Testis (tissue), 5 donors: ENCODE measurements at places on chromosomes 11 and 22. TPM values are rescaled to one million over a fixed set of nuclear protein-coding genes. Genes with fewer than 3 reads are reported as not detected.
A peak's percentile ranks its signal among the peaks of the same experiment; 100 is the strongest.

DNA sequence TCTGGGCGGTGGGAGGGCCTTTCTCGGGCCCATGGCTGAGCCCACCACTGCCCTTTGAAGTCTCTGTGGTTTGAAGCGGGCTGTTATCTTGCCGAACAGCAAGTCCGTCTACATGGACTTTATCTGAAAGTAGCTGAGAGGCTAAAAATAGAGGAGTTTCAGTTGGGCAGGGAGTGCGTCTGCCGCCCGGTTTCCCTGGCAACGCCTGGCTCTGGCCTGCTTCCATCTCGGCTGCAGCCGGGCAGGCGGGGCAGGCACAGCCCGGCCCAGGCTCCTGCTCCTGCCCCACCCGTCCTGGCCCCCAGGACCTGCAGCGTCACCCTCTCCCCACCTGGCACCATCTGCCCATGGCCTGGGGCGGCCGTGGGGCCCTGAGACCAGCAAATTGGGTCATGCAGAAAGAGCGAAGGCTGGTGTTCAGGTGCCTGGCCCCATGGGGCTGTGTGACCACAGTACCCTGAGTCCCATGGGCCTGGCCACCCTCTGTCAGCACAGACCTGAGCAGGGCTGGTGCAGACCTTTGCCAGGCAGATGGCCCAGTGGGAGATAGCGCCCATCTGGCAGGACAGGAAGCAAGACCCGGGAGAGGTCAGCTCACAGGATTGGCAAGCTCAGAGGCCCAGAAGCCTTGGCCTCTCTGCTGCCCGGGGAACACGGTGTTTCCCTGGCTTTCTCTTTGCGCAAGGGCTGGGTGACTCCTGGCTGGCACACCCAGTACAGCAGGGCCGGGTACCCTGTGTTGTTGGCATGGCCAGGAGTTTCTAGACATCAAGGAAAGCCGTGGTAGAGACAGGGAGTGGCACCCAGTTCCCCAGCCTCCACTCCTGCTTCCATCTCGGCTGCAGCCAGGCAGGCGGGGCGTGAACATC lies 79.1 kb upstream of the KCNQ1OT1 start:
- H3K4me3 ChIP-seq = no peak overlapping the region
- peak; percentile 85 for DNase-seq
- H3K27ac ChIP-seq = peak overlapping the region; percentile 80
- peaks cover 40% of the 10 kb centered on the region for H3K4me1 ChIP-seq
- no peaks in the 10 kb centered on the region for H3K27me3 ChIP-seq

DNA sequence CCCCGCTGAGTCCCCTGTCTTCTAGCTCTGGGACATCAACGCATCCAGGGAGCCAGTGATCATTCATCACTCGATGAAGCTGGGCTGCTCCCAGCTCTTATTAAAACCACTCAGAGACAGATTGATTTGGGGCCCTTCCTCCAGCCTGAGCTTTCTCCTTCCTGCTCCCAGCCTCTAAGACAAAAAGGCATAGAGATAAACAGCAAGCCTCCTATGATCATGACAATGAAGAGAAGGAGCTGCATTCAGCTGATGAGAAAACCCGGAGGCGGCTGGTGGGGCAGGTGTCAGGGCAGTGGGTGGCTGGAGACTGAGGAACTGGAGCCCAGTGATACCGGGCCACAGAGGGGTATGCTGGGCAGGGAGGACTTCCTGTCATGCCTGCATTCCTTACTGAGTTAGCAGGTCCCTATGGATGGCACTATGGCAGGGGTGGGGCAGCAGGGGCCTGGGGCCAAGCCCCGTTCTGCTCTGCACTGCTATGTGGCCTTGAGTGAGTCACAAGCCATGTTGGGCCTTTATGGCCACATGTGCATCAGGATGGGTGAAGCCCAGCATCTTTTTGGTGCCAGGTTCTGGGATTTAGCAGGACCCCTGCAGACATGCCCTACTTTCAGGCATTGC lies 20.2 kb downstream of the PVALB start:
- no peak overlapping the region for H3K27ac ChIP-seq
- H3K36me3 ChIP-seq = no peaks in the 10 kb centered on the region
- no peaks in the 10 kb centered on the region for H3K4me1 ChIP-seq
- DNase-seq = no peak

DNA sequence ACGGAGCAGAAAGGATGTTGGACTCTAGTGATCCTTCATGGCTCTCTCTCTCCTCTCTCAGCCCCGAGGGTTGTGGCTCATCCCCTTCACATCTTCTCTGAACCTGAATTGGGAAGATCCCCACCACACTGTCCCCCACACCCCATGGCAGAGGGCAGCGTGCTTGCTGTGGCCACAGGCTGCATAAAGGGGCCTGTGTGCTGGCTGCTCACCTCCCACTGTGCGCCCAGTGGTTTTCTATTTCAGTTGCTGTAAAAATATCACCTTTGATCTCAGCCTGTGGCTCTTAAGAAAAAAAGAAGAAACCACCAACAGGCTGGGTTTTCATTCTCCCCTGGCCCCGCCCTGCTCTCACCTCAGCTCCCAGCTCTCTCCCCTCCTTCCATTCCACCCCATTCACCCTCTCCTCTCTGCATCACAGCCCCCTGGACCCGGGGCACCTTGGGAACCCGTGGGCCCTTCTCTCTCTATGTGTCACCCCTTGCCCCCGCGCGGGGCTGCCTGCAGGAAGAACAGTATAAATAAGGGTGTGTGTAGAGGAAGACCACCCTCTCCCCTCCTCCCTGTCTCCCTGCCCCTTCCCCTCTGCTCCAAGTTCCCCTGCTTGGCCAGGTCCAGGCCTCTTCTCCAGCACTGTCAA lies 25.8 kb upstream of the WNT11 start:
- no peaks in the 10 kb centered on the region for H3K36me3 ChIP-seq
- H3K4me1 ChIP-seq = peaks cover 7% of the 10 kb centered on the region
- no peaks in the 10 kb centered on the region for H3K27me3 ChIP-seq
- no peak for DNase-seq
- no peak overlapping the region for H3K4me3 ChIP-seq
- no peak overlapping the region for H3K27ac ChIP-seq

GRCh38 chr11:2144544-2145248 lies 5.5 kb upstream of the IGF2 start:
- H3K4me3 ChIP-seq = no peak overlapping the region
- no peak for DNase-seq
- no peaks in the 10 kb centered on the region for H3K36me3 ChIP-seq
- H3K27me3 ChIP-seq = no peaks in the 10 kb centered on the region
- peaks cover 6% of the 10 kb centered on the region for H3K4me1 ChIP-seq
- no peak overlapping the region for H3K27ac ChIP-seq

DNA sequence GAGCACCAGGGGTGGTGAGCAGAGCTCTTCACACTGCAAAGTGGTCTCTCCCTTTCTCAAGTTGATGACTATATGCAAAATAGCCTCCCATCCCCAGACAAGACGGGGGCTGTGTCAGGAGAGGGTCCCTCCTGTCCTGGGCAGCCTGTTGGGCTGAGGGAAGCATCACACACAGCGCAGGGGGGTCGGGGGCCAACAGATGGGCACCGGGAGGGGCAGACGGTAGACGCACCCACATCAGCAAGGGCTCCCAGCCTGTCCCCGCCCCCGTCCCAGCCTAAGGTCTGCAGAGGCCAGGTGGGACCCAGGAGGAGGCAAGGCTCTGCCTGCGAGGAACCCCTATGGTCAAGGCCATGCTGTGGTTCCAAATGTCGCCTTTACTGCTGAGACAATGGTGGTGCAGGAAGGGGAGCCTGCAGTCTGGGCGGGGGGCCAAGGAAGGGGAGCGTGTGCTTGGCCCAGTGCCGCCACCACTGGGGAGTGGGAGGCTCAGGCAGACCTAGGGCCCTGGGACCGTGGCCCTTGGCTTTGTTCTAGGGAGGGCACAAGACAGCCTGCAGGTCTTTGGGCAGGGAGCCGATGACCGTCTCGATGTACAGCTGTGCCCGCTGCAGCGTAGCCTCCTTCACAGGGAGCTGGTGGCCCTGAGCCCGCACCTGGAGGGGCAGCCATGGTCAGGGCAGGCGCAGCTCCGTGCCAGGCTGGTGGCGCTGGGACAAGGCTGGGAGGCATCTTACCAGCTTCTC lies 4.3 kb upstream of the PLXNB2 start:
- H3K4me3 ChIP-seq = no peak overlapping the region
- no peaks in the 10 kb centered on the region for H3K27me3 ChIP-seq
- no peaks in the 10 kb centered on the region for H3K36me3 ChIP-seq

DNA sequence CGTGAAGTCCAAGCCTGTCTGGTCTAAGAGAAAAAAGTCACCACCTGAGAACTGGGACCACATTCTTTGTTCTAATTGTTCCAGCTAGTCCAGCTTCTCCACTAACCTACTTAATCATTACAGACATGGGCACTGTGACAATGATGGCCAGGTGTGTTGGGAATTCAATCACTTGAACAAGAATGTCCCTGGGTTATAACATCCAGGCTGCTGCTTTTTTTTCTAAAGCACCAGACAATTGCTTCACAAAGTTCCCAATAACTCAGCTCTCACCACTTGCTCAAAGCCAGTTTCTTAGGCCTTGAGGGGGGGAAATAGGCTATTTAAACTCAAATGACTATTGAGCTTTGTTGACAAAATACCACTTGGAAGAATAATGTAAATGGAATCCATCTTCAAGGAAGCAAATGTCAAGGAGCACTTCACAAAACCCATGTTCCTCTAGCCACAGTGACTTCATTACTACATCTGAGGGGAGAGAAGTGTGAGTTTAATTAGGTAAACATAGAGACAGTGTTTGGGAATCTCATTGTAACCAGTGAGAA lies 80.3 kb downstream of the ME3 start:
- no peak overlapping the region for H3K27ac ChIP-seq
- no peak overlapping the region for H3K4me3 ChIP-seq
- H3K36me3 ChIP-seq = no peaks in the 10 kb centered on the region

- H3K4me1 ChIP-seq = no peaks in the 10 kb centered on the region
- DNase-seq = peak; percentile 29
- no peak overlapping the region for H3K27ac ChIP-seq
- no peak overlapping the region for H3K4me3 ChIP-seq
These were observed 16.4 kb upstream of the FGF4 start for GRCh38 chr11:69791276-69792180.

DNA sequence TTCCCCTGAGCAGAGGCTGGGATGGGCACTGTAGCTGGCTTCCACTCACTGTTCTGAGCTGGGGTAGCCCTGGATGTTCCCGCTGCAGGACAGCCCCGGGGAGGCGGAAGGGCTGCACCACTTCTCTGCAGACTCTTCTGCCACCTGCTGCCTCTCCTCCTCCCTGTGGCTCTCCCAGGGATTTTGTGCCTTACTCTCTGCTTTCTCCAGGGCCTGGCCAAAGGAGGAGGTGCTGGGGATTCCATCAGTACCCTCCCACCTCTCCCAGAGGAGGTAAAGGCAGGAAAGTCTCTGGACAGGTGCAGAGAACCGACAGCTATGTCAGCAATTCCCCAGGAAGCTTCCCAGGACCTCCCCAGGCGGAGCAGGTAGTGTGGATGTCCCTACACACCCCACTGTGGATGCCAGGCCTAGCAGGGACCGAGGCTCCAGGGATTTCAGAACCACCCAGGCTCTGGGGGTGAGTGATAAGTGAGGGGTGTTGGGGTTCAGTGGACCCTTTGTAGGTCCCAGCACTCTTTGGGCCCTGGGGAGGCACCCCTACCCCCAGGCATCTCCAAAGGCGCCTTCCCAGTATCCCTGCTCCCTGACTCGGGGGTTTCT lies 11.3 kb downstream of the DUSP8 start:
- peaks cover 14% of the 10 kb centered on the region for H3K4me1 ChIP-seq
- H3K36me3 ChIP-seq = no peaks in the 10 kb centered on the region
- H3K27me3 ChIP-seq = no peaks in the 10 kb centered on the region
- no peak overlapping the region for H3K27ac ChIP-seq
- H3K4me3 ChIP-seq = no peak overlapping the region
- no peak for DNase-seq

Gene PHETA2
- 3.8 TPM for total RNA-seq

GRCh38 chr11:73729594-73730206 lies 31.2 kb downstream of the RAB6A start:
- DNase-seq = no peak
- no peaks in the 10 kb centered on the region for H3K27me3 ChIP-seq
- H3K27ac ChIP-seq = no peak overlapping the region
- no peaks in the 10 kb centered on the region for H3K4me1 ChIP-seq
- no peaks in the 10 kb centered on the region for H3K36me3 ChIP-seq

DNA sequence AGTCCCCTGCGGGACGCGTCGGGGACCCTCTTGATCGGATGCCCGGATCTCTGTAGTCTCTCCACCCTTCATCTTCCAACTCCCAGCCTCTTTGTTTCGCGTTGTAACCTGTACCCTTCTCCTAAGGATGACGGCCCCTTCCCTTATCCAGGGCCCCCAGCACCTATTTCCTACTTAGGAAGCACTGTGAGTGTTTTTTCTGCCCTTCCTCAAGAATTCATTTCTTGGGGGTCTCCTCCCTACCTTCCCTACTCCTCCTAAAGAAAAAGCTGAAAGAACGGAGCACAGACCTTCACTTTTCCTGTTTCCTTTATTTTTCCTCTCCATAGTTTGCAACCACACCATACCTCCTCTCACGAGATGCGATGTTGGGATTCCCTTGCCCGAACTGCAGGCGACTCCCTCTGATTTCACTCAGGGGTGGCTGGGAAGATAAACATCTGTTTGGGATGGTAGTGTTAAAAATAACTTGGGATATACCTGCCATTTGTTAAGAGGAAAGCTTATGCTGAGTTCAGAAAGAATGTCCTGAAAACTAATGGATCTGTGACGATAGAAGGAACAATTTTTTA lies 593 bp downstream of the FAM118B start:
- no peaks in the 10 kb centered on the region for H3K27me3 ChIP-seq
- peak overlapping the region; percentile 47 for H3K27ac ChIP-seq
- DNase-seq = no peak
- peaks cover 31% of the 10 kb centered on the region for H3K4me1 ChIP-seq
- H3K4me3 ChIP-seq = peak overlapping the region; percentile 97

GRCh38 chr22:23067691-23068090 lies 2.6 kb upstream of the GNAZ start:
- H3K4me1 ChIP-seq = peaks cover 13% of the 10 kb centered on the region
- no peaks in the 10 kb centered on the region for H3K27me3 ChIP-seq
- H3K36me3 ChIP-seq = no peaks in the 10 kb centered on the region
- H3K27ac ChIP-seq = no peak overlapping the region

DNA sequence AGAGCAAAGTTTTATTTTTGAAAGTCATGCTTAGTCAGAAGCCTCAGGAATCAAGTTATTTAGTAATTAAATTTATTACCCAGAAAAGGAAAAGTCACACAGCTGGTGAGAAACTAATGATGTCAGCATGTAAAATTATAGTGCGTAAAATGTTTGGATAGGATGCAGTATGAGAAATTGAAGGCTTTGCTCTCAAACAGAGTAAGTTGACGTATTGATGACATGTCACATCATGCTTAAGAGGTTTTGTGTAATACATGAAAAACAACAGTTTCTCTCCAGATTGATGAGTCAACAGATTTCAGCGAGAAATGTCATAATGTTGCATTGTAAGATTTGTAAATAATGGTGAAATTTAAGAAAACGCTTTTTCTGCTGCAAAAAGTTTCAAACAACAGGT lies 769.8 kb downstream of the METTL15 start:
- no peak overlapping the region for H3K4me3 ChIP-seq
- H3K36me3 ChIP-seq = no peaks in the 10 kb centered on the region
- no peak for DNase-seq

Gene APOBEC3A
- total RNA-seq = not detected
